ENCODE measurements at places on chromosomes 3 and 15.

- peak; percentile 72 for DNase-seq
These were observed 66.1 kb downstream of the GLB1 start for GRCh38 chr3:33030802-33031201.

- DNase-seq: no peak
These were observed 277.9 kb downstream of the RPLP1 start for GRCh38 chr15:69730281-69731080.

- no peak for DNase-seq
These were observed 135.1 kb upstream of the KLHL25 start for GRCh38 chr15:85929786-85930185.

- DNase-seq: no peak
These were observed 311.6 kb downstream of the EPHA6 start for GRCh38 chr3:97125902-97126499.

DNA sequence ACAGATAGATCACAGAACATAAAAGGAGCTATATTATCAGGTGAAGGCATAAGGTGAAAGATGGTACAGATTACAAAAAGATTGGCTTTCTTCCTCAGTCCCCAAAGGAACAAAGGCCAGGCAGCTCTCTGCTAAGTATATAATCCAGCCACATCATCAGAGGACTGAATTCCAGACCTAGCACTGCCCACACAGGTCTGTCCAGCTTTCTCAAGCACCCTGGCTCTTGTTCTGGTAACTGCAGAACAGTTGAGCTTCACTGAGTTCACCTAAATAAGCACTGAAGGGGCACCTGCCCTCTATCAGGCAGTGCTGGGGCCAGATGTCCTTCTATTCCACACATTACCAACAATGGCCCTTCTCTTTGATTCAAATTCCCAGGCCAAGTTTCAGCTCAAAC is 6.3 kb downstream of the DUOXA1 start:
- no peak for DNase-seq

DNA sequence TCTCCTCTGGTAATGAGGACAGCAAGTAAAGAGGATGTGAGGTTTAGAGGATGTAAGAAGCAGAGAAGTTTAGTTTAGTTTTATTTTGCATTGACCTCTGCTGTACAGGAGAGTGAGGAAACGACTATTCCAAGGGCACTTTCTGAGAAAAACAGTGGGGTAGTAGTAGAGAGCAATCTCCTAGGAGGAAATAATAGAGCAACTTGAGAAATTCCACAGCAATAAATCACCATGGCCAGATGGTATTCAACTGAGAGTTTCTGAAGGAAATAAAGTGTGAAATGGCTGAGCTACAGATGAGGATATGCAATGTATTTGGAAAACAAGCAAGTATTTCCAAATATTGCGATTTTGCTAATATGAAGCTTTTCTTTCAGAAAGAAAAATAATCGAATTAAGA is 118.9 kb downstream of the DPH6 start:
- DNase-seq: no peak

GRCh38 chr3:94972066-94972465 is 909.2 kb downstream of the NSUN3 start:
- no peak for DNase-seq

- no peak for DNase-seq
These were observed 18.5 kb downstream of the RAB6B start for GRCh38 chr3:133877221-133877620.

GRCh38 chr3:188913084-188913483 is 258.7 kb upstream of the TPRG1 start:
- no peak for DNase-seq

- no peak for DNase-seq
These were observed 836.1 kb downstream of the NAALADL2 start for GRCh38 chr3:175695251-175695650.

DNA sequence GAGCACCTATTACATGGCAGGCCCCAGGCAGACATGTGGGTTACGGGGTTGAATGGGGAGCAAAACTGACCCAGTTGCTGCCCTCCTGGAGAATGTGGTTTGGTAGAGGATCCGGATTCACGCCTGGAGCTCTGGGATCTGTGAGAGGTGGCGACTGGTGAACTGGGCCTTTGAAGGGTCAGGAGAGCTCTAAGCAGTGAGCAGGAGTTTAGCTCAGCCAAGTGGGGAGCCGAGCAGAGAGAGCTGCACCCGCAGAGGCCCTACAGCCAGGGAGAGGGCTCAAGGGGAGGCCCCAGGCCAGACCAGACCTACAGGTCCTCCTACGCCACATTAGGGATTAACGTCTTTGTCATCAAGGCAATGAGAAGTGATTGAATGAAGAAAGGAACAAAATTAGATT is 179.8 kb upstream of the TLE3 start:
- no peak for DNase-seq

DNA sequence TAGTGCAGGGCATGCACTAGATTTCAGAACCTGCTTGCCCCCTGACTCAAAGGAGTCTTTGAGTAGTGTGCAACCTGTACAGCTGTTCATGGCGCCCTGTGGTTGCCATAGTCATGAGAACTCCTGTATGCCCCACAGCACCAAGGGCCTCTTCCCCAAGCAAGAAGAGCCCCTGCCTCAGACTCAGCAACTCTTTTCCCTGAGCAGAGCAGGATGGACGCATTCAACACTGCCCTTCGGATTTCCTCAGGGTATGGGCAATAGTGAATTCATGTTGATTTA is 89.7 kb upstream of the KLF13 start:
- DNase-seq: no peak

DNA sequence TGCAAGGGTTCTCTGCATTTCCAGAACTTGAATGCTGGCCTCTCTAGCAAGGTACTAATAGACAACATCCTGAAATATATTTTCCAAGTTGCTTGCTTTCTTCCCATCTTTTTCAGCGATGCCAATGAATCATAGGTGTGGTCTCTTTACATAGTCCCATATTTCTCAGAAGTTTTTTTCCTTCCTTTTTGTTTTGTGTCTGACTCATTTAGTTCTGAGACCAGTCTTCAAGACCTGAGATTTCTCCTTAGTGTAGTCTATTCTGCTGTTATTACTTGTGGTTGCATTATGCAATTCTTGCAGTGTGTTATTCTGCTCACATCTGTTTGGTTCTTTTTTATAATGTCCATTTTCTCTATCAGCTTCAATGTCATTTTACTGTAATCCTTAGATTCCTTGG is 1265.0 kb upstream of the ALCAM start:
- no peak for DNase-seq

DNA sequence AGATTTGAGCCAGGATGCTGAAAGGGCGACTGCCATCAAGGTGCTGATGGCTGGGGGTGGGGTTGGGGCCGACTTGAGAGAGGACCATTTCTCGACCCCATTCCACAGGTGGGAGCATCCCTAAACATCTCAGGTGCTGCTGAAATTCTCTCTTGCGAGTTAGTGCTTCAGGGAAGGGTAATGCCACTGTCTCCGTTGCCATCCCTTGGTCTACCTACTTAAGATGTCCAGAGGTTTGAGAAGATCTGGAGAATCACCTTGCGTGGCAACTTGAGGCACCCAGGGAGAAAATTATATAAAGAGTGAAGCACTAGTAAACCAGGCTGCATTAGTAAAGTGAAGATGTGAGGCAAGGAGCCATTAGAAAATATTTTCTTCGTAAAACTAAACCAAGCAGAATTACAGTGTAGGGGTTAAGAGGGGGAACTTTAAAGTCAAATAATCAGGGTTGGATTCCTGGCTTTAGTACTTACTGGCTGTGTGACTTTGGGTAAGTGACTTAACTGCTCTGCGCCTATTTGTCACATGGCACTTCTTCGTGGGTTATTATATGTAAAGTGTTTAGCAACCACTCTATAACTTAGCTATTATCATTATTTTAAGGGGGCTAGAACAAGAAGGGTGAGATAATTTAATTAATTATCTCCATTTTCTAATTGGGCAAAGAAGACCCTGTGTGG is 662 bp upstream of the RFTN1 start:
- no peak for DNase-seq

GRCh38 chr3:183446838-183447205 is 18.4 kb upstream of the MCF2L2 start:
- no peak for DNase-seq

GRCh38 chr3:99647081-99647480 is 8.7 kb downstream of the COL8A1 start:
- no peak for DNase-seq

GRCh38 chr3:5019411-5020241 is 40.4 kb downstream of the BHLHE40 start:
- DNase-seq: peak; percentile 90

DNA sequence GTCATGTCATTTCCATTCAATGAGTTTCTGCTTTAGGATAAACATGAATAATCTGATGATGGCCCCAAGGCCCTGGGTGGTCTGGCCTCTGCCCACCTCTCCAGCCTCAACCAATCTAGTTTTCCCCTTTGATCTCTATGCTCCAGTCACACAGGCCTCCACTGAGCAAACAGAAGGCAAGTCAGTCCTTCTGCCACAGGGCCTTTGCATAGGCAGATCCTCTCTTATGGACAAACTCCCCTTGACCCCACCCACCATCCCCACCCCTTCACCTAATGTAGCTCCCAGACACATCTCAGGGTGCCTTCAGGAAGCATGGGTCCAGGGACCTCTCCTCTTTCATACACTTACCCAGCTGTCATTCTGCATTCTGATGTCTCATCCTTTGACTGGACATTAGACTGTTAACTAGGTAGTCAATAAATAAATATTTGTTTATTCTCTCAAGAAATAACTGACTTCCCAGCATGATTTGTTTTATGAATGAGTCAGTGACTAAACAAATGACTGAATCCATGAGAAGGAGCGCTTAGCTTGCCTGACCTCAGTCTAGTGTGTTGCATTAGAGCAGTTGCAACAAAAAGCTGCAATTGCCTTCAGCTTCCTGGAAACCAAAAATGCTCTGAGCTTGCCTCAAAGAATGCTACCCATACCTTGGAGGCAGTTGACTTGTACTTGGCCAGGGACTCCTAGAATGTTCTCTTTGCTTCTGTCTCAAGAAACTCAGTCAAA is 386.6 kb upstream of the WNT5A start:
- DNase-seq: no peak

DNA sequence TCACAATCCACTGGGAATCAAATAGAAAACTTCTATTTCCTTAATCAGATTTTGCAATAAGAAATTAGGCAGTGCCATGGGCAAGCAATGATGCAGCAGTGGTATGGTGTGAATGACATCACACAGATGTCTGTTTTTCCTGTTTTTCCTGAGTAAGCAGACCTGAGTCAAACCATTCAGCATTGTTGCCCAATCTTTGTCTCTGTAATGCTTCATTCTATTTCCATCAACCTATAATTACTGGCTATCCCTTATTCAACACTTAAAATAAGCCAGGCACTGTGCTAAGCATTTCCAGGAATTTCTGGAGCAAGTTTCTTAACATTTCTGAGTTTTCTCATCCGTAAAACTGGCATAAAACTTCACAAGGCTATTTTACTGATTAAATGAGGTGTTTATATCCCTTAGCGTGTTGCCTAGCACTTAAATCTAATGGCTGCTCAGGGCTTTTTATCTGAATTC is 11.3 kb upstream of the OXSR1 start:
- no peak for DNase-seq

- DNase-seq: no peak
These were observed 27.8 kb upstream of the ALDH1L1 start for GRCh38 chr3:126208182-126208581.

- no peak for DNase-seq
These were observed 810 bp downstream of the PTPRG start for GRCh38 chr3:61562042-61562720.

DNA sequence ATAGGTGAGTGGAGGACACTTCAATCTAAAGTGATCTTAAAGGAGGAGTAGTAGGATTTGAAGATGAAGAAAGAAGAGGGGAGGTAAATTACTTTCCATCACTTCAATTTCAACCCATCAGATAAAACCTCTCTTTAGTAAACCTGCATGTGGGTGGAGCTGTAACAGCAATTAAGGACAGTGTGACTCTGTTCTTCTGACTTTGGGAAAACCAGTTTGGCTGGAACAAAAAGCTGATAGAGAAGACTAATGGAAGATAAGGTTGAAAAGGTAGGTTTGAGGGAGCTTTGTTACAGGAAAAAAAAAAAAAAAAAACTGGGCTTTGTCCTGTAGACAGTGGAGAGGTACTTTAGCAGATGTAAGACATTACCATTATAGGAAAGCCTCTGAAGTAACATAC is 4.5 kb upstream of the GSK3B start:
- no peak for DNase-seq

DNA sequence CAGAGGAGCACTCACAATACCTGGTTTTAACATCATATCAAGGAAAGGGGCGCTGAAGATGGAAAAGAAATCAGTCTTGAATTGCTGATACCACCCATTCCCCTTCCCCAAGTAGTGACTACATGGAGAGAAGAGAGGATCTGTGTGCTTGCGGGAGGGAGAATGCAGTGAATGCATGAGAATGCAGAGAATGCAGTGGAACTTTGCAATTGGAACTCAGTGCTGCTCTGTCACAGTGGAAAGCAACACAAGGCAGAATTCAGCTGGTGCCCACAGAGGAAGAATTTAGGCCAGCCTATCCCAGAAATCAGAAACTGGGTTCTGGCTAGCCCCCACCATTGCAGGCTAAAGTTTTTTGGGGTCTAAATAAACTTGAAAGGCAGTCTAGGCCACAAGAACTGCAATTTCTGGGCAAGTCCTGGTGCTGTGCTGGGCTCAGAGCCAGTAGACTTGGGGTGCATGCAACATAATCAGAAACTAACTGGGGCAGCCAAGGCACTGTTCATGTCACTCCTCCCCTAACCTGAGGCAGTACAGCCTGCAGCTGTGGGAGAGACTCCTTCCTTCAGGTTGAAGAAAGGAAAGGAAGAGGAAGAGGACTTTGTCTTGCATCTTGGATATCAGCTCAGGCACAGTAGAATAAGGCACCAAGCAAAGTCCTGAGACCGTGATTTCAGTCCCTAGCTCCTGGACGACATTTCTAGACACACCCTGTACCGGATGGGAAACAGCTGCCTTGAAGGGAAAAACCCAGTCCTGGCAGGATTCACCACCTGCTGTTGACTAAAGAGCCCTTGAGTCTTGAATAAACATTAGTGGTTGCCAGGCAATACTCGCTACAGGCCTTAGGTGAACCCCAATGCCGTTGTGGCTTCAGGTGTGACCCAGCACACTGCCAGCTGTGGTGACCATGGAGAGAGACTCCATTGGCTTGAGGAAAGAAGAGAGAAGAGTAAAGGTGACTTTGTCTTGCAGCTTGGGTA is 329.3 kb downstream of the TBL1XR1 start:
- no peak for DNase-seq

GRCh38 chr15:96123028-96123400 is 207.5 kb upstream of the NR2F2 start:
- no peak for DNase-seq

- DNase-seq: no peak
These were observed 241.7 kb upstream of the SUCLG2 start for GRCh38 chr3:67896130-67896529.

DNA sequence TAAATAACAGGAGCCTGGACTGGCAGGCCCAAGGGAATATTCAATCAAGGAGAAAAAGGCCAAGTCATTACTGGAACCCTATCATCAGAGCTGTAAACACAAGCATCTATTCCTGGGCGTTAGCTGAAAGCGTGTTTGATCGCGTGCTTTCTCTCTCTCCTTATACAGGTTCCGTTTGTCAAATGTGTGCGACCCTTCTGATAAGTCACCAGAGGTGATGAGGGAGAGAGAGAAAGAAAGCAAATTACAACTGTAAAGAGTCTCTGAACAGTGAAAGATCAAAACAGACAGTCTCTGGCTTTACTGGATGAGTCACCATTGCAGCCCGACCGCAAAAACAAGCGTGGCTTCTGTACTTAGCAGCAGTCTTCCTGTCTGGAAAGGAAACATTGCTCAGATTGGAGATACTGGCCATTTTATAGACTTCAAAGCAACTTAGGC is 39.5 kb upstream of the TPRG1 start:
- DNase-seq: peak; percentile 90
